ENCODE measurements at places on chromosomes 1 and 21. TPM values are rescaled to one million over a fixed set of nuclear protein-coding genes. Genes with fewer than 3 reads are reported as not detected.
A peak's percentile ranks its signal among the peaks of the same experiment; 100 is the strongest.

The WDR64 gene
- total RNA-seq: not detected

The DISC1 gene
- 9.1 TPM for total RNA-seq

The KCNN3 gene
- 1.2 TPM for total RNA-seq

The OLFM3 gene
- 7.5 TPM for total RNA-seq

The COL16A1 gene
- 389 TPM for total RNA-seq

DNA sequence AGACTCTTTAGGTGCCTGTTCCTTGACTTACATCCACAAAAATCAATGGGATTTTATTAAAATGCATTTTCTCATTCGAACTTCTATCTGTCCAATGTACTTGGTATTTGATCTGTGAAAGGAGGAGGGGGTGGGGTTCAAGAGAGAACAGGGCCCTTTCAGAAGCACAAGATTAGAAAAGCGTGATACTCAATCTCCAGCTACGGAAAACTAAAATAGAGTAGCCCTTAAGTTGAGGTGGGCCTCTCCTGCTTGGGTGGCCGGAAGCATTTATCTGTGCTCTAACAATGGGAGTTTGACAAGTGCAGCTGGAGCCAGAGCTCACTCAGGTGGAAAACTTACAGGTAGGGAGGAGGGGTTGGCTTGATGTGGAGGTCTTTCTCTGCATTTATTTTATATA lies 462 bp upstream of the RXRG start:
- DNase-seq: no peak

- DNase-seq: peak; percentile 45
These were observed 39.9 kb downstream of the F5 start for GRCh38 chr1:169546087-169546995.

DNA sequence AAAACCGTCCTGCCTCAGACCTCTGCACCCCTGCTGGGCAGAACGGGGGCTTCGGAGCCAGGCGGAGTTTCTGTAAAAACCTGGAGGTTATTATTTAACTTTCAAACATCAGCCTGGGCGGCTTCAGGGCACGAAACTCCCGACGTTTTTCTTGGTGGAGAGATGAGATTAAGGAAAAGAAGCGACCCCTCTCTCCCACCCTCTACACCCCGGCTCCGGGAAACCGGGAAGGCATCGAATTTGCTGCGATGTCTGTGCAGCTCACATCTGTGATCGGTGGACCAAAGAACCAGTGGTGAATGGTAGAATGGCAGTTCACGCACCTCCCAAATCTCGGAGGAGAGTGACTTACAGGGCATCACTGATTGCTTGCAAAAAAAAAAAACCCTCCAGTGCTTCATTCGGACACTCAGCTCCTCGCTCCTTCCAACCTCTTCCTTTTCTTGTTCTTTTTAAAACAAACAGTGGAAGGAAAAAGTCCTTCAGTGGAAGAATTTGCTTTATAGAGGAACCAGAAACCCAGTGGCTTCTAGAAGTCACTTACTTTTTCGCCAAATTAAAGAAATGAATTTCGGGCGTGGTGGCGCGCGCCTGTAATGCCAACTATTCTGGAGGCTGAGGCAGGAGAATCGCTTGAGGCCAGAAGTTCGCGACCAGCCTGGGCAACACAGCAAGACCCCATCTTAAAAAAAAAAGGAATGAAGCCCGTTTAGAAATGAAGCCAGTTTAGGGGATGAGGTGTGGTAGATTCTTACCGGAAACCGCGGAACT lies 884 bp downstream of the PHACTR4 start:
- no peak for DNase-seq

DNA sequence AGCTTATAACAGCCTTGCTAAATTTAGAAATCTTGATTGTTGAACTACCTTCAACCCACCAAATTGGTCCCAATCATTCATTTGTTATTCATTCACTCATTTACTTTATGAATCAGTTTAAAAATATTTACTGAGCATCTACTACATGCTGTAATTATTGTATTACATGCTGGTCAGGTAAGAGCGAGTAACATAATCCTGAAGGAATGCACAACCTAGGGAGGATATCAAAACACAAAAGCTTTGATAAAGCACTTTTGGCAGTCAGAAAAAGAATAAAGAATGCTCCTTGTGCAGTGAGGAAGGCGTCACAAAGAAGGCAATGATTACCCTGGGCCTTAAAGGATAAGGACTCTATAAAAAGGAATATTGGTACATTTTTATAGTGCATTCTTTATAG lies 518.9 kb upstream of the NR5A2 start:
- DNase-seq: no peak

DNA sequence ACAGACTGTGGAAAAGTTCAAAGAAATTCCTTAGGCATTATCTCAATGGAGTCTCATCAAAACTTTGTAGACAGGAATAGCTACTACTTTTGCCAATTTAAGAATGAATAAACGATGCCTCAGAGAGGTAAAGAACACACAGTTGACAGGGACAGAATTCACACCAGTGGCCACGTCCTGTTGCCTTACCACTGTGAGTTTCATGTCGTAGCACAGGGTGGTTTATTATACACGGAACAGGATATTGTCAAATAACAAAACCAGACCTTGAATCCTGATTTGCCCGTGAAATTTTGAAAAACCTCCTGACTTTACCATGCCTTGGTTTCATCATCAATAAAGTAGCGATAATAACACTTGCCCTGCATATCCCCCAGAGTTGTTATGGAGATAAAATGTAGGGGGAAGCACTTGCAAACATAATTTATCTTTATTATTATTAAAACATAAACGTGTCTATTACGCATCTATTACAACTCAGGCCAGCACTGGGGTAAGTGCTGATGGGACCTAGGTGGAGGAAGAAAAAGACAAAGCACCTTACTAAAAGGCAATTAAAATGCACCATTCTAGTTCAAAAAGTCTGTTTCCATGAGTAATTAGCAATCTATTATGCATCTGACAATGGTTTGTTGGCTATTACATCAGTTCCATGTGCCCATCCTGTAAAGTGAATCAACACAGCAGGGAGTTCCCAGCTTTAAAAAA lies 408.1 kb upstream of the RUNX1 start:
- no peak for DNase-seq

DNA sequence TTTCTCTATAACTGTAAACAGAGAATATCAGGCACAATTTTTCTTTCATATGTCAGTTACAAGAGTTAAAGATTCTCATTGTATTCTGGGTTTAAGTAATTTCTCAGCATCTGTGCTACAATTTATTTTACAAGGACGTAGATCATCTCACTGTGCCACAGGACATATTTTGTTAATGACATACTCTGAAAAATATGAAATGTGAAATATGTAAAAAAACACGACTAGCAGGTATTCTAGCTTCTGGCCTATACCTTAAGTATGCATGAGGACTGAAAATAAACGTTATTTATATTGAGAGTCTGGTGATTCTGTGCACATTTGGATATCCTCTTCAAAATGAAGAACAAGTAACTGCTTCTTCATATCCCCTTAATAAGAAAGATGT lies 308.8 kb downstream of the BRINP3 start:
- DNase-seq: no peak

DNA sequence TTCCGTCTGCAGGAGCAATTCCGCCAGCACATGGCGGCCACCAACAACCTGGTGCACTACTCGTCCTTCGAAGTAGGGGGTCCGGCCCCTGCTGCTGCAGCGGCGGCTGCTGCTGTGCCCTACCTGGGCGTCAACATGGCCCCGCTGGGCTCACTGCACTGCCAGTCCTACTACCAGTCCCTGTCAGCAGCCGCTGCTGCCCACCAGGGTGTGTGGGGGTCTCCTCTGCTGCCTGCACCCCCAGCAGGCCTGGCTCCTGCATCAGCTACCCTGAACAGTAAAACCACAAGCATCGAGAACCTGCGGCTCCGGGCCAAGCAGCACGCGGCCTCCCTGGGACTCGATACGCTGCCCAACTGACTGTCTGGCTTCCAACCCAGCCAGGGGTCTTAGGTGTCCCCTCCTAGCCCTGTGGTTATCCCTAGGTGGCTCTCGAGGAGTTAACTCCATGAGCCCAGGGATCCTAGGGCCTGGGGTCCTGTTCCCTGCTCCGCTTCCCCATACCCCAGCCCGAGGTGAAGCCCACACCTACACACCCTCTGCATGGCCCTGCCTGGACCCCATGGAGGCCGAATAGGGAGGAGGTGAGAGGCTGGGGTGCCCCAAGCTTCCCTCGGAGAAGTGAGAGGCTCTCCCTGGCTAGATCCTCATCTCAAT lies 22.6 kb downstream of the DMBX1 start:
- DNase-seq: no peak

DNA sequence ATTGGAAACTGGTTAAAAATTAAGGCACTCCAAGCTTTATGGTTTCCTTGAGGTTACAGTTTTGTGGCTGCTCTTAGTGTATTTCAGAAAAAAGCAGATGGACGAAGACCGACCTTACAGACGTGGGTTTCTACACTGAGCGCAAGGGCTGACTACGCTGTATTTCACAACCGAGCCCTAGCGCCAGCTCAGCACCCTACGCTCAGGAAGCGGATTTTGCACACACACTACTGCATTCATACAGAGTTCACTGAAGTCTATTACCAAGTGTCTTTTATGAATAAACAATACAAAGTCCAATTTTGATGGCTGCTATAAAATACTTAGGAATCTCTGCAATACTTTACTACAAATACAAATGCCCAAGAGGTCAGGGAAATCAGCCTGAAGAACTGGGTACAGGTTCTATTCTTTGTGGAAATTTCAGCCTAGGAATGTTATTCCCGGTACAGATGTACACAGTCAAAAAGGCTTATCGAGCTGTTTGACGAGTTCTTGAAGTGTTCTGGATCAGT lies 23.8 kb downstream of the PTTG1IP start:
- DNase-seq: no peak

DNA sequence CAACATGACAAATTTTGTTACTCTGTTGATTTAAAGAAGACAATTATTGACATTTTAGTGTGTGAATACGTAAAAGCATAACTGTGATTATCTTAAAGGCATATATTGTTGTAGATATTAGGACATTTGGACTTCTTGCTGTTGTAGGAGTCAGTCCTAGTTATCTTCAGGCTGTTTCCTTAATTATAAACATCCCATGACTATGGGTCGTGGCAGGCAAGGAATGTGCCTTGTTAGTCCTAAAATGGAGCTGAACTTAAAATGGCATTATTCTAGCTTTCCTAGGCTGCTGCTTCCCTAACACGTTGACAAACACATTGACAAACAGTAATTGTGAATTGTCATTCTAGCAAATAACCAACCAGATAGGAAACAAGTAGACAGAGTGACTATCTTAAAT lies 4.4 kb upstream of the MPZL1 start:
- no peak for DNase-seq

DNA sequence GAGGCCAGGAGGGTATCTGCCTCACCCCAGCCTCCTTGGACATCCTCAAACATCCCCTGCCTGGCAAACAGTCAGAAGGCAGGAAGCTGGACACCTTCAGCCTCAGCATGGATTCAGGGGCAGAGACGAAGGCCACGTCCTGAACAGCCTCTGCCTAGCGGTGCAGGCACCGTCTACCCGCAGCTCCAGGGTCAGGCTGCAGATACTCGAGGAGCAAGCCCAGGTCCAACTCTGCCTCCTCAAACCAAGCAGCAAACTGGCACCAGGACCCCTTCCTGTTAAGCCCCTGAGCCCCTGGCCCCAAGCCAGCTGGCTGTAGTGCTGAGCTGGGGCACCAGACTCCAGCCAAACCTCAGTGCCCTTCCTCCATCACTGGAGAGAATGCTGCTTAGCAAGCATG lies 494.7 kb downstream of the NPHP4 start:
- peak; percentile 10 for DNase-seq

DNA sequence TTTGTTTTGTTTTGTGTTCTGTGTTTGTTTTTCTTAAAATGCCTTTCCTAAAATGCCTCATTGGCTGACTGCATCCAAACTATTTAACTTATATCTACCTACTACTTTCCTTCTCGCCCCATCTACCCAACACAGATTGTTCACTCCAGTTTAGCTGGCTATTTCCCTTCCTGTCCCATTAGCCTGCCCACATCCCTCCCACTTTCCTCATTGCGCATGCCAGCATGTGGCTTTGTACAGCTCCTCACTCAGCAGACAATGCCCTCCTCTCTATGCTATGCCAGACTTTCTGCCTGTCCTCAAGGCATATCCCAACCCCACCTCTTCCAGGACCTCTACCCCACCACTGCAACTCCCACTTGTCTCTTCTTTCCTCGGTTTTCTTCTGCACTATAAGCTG lies 94.7 kb upstream of the C1orf21 start:
- DNase-seq: no peak

GRCh38 chr1:51313961-51314777 lies 16.2 kb downstream of the TTC39A start:
- DNase-seq: no peak

DNA sequence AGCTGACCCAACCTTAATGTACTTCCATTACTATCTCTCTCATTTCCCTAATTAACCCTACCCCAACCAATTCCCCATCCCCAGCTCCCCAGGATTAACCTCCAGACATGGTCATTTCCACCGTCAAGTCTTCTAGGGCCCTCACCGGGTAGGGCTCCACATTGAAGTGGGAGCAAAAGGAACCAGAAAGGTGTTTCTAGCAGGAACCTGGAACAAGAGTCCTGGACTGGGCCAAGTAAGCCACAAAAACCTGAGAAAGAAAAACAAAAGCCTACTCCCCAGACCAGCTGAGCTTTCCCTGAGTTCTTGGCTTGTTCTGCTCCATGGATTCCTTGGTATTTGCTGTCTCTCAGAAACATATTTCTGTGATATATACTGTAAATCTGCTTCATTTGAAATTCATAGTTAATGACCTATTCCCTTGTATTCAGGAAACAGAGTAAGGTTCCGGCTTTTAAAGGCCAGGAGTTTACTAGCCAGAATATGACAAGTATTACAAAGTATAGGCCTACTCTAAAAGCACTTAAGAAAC lies 58.4 kb downstream of the SYF2 start:
- no peak for DNase-seq

DNA sequence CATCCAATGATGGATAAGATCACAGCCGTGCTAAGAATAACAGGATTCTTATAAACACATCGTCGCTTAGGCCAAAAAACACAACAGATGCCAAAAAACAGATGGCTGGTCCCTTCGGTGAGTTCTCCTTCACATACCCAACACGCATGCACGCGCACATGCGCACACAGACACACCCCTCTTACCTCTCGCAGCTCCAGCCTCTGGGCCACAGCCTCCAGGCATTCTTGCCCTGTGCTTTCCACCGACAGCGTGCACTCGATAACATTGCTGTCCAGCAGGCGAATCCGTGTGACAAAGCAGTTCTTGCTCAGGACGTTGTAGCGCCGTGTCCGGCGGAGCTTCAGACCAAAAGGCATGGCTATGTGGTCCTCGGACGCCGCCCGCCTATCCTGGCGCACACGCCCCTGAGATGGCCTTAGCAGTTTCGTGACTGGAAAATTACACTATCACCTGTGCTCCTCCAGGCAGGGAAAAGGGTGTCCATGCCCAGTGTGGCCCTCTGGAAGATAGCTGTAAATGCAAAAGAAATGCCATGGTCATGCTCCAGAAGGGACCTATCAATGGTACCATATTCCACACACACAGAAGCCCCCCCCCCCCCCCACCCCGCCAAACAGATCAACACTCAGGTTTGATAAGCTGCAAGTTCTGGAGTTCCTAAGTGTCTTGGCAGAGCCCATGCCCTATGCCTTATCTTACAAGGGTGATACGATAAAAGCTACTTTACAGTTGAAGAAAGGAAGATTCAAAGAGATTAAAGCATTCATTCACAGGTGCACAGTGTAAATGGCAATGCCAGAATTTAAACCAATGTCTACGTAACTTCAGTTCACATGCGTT lies 86.7 kb downstream of the PTPN14 start:
- no peak for DNase-seq

- DNase-seq: no peak
These were observed 12.7 kb downstream of the UBE2J2 start for GRCh38 chr1:1260843-1261560.
